Activated CD4-positive, alpha-beta T cell treated with anti-CD3 and anti-CD28 coated beads, Interleukin-10, Interleukin-2, amounts not matched to agents 100 ng/mL and 50 ng/mL, durations not matched to agents 16 hours and 8 hours (primary cell): ENCODE measurements at places on chromosomes 4 and X.

- no peak for DNase-seq
Measured at GRCh38 chr4:18057821-18058533, 36.4 kb upstream of the LCORL start.

DNA sequence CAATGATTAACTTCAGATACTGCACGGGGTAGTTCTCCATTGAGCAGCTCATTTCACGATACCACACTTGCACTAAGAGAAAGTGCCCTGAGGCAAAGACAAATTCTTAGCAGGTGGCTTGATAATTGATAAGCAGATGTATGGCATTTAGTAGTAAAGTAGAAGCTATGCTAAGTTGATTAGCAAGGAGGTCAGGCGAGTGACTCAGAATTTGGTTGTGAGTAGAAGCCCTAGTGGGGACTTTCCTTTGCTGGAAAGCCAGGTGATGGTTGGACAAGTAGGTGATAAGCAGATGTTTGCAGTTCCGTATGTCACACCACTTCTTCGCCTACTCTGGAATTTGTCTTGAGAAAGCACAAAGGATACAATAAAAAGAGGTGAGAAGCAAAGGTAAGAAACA lies 58.7 kb downstream of the TLL1 start:
- DNase-seq = no peak

- no peak for DNase-seq
Measured at GRCh38 chr4:70280567-70280966, 38.2 kb downstream of the CSN3 start.

- no peak for DNase-seq
Measured at GRCh38 chr4:131113273-131113672, 2017.3 kb downstream of the C4orf33 start.

DNA sequence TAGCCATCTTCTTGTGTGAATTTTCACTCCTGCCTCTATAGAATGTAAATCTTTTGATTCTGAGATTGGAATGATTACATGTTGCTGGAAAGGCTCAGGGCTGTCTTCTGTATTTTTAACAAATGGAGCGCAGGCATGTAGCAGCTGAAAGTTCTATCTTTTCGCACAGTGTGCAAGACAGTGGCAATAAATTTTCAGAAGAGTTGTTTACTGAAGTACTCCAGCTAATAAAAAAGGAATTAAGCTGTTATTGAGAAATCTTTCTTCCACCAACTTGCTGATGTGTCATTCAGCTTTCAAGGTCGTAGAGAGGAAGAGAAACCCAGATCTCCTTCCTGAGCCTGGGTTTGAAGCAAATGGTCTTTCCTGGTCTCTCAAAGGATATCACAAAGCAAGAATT lies 122.0 kb upstream of the PUDP start:
- no peak for DNase-seq

DNA sequence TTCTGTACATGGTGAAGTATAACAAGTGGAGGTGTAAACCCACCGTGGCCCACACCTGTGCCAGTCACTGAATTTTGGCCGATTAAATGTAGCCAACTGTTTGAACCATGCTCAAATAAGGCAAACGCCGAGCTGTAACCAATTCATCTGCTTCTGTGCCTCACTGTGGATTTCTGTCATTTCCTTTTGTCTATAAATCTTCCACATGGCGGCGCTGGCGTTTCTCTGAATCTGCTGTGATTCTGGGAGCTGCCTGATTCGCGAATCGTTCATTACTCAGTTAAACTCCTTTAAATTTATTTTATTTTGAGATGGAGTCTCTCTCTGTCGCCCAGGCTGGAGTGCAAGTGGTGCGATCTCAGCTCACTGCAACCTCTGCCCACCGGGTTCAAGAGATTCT lies 19.2 kb downstream of the SUPT20HL2 start:
- peak; percentile 36 for DNase-seq

DNA sequence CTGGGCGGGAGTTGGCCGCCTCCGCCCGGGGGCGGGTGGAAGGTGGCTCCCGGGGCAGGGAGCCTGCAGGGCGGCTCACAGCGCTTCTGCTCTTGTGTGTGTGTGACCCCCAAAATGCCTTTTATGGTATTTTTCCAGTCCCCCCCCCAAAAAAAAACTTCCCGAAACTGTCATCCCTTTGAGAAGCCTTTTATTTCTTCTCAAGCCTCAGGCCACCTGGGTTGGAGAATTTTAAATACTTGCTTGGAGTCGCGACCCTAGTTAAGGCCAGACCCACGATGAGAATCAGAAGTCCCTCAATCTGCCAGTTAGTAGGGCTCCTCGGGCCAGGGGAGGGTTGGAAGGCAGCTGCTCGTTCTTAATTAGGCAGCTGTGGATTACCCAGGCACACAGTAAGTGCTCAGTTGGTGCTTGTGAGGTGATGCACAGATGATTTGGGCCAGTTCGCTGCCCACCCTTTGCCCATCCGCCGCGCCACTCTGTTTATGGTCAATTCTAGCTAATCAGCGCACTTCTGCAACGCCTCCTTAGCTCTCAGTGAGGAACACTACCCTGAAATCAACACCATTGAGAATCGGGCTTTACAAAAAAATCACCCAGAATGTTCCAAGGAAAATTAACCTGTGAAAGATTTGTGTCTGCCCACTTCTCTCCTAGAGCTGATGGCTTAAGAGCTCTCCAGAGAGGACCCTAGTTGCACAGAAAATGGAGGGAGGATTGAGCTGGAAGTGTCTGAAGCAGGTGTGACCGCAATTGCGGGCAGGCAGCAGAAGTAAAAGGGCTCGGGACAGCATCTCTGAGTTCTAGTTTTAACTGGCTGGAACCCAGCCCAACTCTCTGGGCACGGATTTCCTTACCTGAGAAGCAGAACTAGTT lies 648 bp upstream of the SCD5 start:
- no peak for DNase-seq

DNA sequence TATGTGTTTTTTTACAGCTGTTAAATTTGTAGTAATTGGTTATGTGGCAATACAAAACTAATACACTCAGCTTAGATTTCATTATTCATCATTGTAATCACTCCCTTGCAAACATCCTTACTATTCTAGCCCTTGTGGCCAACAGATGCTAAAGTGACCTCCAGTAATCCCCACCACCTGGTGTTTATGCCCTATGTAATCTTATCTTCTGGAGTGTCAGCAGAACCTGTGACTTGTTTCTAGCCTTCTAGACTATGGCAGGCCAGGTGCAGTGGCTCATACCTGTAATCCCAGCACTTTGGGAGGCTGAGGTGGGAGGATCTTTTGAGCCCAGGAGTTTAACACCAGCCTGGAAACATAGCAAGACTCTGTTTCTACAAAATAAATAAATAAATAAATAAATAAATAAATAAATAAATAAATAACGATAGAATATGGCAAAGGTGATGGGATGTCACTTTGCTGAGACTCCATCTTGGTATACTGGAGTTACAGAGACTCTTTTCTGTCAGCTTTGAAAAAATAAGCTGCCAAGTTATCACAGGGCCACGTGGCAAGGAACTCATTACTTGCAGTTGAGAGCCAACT lies 12.3 kb upstream of the TSR2 start:
- DNase-seq = no peak

DNA sequence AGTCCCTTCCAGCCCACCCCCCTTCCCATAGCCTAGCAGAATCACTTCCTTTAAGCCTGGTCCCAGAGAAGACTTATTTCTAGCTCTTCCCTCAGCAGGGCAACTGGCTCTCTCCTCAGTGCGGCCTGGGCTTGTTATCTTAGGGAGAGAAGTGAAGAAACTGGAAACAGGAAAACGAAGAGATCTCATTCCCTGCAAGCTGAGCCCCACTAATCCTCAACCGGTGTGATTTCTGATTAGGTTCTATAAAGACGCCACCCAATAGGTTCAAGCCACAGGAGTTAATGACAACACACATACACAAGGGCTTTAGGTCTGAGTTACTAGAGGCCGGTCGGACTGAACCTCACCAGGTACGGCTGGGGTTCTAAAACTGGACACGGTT lies 3.2 kb downstream of the GSX2 start:
- DNase-seq = no peak

- DNase-seq = no peak
Measured at GRCh38 chrX:56757327-56757726, 28.3 kb downstream of the NBDY start.

GRCh38 chrX:115894087-115894486 lies 276.5 kb upstream of the AGTR2 start:
- DNase-seq = peak; percentile 25

DNA sequence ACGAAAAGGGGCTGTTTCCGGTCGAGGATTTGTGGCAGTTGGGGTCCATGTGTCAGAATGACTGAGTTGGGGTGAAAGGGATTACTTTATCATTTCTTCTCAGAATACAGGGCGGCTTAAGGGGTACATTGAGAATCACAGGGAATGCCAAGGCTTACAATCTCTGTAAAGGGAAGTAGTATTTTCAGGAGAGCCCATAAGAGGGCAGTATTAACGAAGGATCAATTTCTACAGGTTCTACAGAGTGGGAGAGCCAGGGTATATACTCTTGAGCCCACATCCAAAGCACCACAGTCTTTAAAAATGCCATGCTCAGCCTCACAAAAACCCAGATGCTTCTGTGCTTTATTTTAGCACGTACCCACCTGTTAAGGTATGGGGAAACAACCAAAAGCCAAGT lies 67.7 kb upstream of the ZXDA start:
- no peak for DNase-seq

DNA sequence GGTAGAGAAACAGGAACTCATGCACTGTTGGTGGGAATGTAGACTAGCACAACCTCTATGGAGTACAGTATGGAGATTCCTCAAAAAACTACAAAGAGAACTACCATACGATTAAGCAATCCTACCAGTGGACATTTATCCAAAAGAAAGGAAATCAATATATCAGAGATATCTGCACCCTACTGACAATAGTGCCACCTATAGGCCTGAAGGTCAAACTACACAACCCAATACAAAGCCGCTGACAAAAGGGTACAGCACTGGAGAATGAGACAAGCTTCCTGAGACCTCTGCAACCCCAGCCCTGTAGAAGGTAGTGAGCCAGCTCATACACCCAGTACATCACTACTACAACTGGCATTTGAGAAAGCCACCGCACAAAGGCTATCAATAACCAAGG lies 67.1 kb downstream of the CBR4 start:
- peak; percentile 36 for DNase-seq

GRCh38 chr4:27463816-27464215 lies 603.2 kb downstream of the STIM2 start:
- no peak for DNase-seq

GRCh38 chr4:8328456-8328855 lies 58.9 kb downstream of the HTRA3 start:
- DNase-seq = no peak

GRCh38 chrX:23901805-23902204 lies 5.9 kb downstream of the APOO start:
- peak; percentile 48 for DNase-seq

DNA sequence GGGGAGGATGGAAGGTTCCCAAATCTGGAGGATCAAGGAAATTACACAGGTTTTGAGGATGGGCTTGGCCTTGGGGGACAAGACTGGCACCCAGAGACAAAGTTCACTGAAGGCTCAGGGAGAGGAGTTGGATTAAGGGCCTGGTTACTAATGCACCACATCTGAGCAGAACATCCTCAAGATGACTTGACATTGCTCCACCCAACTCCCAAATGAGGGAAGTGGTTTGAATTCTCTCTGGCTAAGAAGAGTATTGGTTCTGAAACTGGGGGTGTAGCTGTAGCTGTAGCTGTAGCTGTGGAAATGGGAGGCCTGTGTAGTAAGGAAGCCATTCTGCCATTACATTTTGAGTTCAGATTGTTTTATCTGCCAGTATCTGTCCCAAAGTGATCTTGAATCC lies 129.4 kb downstream of the RASL11B start:
- no peak for DNase-seq
